NCI-H1092 treated with DMSO at 0.1 percent for 48 hours (cell line): ENCODE measurements at places on chromosomes 3 and 15.
A peak's percentile ranks its signal among the peaks of the same experiment; 100 is the strongest.

GRCh38 chr15:64960153-64960552, 29.6 kb downstream of the SPG21 start:
- DNase-seq = no peak

GRCh38 chr3:94524102-94524919, 461.4 kb downstream of the NSUN3 start:
- peak; percentile 21 for DNase-seq

- no peak for DNase-seq
Observed at GRCh38 chr3:144189044-144189443, 217.4 kb downstream of the DIPK2A start.

DNA sequence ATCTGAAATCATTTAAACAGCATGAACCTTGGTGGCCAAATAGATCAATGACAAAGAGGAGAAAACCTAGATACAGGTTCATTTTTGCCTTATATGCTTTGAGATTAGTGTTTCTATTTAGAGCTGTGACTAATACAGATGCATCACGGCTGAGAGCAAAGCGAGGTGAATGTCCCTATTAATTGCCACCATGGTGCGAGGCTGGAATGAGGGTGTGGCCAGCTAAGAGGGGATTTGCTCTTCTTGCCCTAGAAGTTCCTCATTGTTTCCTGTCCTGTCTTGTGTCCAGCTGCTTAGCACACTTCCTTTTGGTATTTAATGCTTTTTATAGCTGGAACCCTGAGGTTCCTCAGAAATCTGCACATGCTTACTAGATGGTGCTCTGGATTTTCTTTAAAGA, 339.1 kb upstream of the RGMA start:
- no peak for DNase-seq

GRCh38 chr3:126685493-126685892, 18.5 kb upstream of the CHCHD6 start:
- DNase-seq = no peak

DNA sequence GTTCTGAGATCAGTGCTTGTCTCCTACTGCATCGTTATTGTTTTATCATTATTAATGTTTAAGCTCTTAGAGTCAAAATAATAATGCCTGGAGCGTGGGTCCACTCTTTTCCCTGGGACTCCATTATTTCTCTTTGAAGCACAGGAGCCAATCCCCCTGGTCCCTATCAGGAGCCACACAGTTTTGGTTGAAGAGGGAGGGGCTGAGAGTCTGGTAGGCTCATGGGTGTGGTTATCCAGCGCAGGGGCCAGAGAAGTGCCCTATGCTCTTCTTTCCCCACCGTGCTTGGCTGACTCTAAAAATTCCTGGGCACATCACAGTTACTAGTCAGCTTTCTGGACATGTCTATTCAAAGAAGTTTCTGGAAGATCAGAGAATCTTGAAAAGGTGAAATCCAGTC, 121.5 kb downstream of the DNAJB8 start:
- DNase-seq = no peak

DNA sequence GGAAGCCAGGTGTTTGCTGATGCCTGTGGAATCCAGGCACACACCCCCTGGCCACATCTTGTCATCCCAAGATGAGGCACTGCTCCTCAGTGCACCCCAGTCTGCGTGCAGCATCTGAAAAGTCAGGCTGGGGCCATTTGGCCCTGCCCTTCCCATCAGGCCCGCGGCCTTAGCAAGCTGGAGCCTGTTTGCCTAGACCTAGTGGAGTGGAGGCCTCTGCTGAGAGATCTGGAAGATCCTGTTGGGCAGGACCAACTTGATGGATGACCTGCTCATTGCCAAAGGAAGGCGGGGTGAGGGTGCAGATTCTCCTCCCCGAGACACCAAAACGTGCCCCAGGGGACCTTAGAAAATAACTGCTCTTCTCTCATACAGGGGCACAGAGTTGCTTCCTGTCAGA, 220.2 kb downstream of the SHQ1 start:
- DNase-seq = no peak

DNA sequence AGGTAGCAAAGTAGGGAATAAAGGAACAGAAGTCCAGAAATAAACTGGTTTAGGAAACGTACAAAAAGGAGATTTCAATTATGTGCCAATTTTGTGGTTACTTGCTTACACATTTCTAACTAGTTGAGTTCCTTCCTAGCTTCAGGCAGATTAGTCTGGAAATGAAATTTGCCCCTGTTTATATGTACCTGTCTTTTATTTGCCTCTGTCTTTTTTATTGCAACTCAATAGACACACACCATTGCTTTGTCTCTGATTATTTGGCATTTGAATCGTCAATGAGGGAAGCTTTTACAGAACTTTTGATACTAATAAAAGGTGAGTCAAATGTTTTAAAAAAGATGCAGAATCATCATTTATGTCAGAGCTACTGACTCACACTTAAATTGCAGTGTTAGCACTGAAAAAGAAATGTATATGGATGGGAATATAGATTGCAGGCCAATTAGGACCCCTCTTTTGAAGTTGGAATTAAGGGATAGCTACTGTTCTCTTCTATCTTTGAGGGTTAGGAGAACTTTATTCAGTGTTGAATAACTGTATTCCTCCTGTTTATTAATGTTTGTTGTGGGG, 60.5 kb downstream of the TRAK1 start:
- DNase-seq = no peak

- no peak for DNase-seq
Observed at GRCh38 chr3:128077665-128078064, 25.4 kb downstream of the SEC61A1 start.

DNA sequence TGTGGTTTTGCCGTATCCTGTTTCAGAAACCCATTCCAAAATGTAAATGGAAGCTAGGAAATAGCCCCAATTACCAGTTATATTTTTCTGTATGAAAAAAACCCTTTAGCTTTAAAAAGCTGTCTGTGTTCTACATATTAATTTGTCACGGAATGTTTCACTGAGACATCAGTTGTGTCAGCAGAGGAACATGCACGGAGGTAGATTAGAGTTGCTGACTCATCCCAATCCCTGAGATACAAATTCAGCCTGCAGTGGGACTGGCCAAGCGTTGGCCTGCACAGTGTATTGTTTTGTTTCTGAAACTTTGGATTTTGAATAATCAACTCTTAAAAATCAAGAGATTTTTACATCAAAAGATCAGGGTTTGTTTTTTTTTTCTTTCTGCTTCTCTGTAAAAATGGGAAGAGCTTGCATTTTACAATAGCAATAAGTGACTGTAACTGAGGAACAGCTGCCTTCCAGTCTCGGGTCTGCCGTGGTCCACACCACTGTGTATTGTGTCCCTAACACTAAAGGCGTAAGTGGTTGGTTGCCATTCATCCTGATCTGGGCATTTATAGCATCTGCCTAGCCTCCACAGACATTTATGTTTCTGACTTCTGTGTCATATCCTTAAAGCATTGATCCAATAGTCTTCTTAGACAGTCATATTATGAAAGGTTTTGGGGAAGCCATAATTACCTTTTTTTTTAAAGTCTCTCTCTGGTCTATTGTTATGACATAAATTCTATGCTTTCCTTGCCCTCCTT, 218.1 kb downstream of the ADAMTSL3 start:
- DNase-seq = no peak

- DNase-seq = no peak
Observed at GRCh38 chr3:39095778-39096177, 11.6 kb downstream of the GORASP1 start.

DNA sequence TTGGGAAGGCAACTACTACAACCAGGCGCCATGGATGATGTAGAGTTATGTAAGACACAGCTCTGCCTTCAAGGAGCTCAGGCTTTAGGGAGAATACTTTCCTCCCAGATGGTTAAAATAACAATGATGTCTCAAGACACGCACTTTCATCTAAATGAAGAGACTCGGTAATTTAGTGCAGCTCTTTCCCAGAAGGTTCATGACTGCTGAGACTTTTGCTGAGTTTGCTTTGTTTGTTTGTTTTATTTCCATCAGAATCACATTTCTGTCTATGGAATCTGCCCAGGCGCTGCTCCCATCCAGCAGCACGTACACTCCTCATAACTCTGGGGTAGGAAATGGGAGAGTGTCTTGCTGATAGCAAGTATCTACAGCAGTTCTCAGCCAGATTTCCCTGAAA, 33.9 kb upstream of the MEX3B start:
- no peak for DNase-seq

GRCh38 chr3:10725067-10725466, 91.0 kb upstream of the SLC6A11 start:
- peak; percentile 29 for DNase-seq
